Activated naive CD8-positive, alpha-beta T cell treated with anti-CD3 and anti-CD28 coated beads, Interleukin-2, amount 10 ng/mL, durations not matched to agents 7 days and 5 days (primary cell): ENCODE measurements at places on chromosomes 5 and 9.

DNA sequence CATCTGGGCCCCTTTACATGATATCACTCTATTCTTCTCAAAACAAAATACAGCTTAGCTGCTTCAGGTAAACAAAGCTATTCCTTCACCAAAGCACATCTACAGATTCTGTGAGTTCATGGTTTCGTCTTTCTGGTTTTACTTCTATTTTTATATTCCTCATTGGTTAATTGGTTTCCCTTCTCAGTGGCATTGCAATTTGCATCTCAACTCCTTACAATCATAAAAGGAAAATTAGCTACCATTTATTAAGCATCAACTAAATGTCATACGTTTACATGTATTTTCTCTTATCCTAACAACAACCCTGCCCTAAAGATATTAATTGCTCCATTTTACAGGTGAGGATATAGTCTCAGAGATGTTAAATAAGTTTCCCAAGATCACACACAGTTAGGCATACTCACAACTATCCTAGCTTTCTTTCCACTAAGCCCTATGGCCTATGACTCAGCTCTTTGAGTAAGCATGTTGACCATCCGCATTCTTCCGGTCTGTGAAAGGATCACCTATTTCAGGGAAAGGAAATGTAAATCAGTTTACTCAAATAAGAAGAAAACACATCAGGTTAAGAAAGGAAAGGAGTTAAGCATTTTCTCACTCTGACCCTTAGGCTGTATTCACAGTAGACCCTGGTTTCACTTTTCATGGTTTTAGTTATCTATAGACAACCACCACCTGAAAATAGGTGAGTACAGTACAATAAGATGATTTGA is 146.1 kb downstream of the CAAP1 start:
- H3K27ac ChIP-seq, result no peak overlapping the region
- no peaks in the 10 kb centered on the region for H3K36me3 ChIP-seq
- DNase-seq, result no peak
- H3K27me3 ChIP-seq, result peaks cover 8% of the 10 kb centered on the region
- no peaks in the 10 kb centered on the region for H3K4me1 ChIP-seq

DNA sequence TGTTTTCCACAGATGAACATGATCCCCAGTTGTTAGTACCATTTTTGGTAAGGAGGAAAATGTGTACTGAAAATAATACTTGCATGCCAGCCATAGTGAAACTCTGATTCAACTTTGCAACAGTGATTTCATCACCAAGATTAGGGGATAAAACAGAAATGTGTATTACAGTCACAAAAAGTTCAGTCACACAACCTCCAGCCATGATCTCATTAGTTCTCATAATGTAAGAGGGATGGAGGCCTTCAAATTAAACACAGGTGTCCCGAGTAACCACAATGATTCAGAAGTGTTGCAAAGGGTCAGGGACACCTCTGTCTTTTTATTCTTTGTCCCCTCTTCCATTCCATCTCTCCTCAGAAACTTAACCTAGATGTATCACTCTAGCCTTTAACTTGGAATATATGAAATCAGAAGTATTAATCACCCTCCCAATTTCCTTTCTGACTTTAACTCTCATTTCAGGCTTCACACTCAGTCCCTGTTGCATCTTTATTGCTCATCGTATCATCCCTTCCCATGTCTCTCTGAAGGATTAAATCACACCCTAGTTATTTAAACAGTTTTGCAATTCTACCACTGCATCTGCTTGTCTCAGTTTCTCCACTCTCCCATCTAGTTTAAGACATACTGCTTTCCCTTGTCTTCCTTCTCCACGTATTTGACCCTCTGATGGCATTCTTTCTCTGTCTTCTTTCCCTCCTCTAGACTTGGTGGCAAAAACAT is 291.2 kb downstream of the ADAMTS6 start:
- H3K27me3 ChIP-seq, result no peaks in the 10 kb centered on the region
- H3K4me3 ChIP-seq, result no peak overlapping the region
- H3K4me1 ChIP-seq, result peaks cover 5% of the 10 kb centered on the region

GRCh38 chr5:91061946-91062562 is 321.1 kb downstream of the ARRDC3 start:
- peaks cover 4% of the 10 kb centered on the region for H3K27me3 ChIP-seq
- no peak overlapping the region for H3K27ac ChIP-seq
- peaks cover 3% of the 10 kb centered on the region for H3K36me3 ChIP-seq

GRCh38 chr9:108205276-108205675 is 650.5 kb downstream of the ACTL7B start:
- no peak for DNase-seq
- no peak overlapping the region for H3K4me3 ChIP-seq
- no peaks in the 10 kb centered on the region for H3K36me3 ChIP-seq
- H3K27ac ChIP-seq, result no peak overlapping the region
- no peaks in the 10 kb centered on the region for H3K27me3 ChIP-seq

GRCh38 chr9:137277329-137278041 is at the start of gene TOR4A:
Gene TOR4A, plus strand, starts transcription at chr9:137277726. Its CDS starts 964 bp downstream, at chr9:137278690.
- peaks cover 2% of the 10 kb centered on the region for H3K4me1 ChIP-seq
- H3K4me3 ChIP-seq, result peak within 1 kb of the TSS; percentile 92
- H3K27me3 ChIP-seq, result no peaks in the 10 kb centered on the region
- peak within 1 kb of the TSS; percentile 83 for H3K27ac ChIP-seq
- peaks cover 8% of the 10 kb centered on the region for H3K36me3 ChIP-seq

GRCh38 chr5:35622974-35623373 is 5.3 kb downstream of the SPEF2 start:
- no peak overlapping the region for H3K4me3 ChIP-seq
- no peaks in the 10 kb centered on the region for H3K27me3 ChIP-seq
- H3K4me1 ChIP-seq, result peaks cover 12% of the 10 kb centered on the region
- H3K27ac ChIP-seq, result no peak overlapping the region
- no peak for DNase-seq
- no peaks in the 10 kb centered on the region for H3K36me3 ChIP-seq
